ENCODE measurements at places on chromosomes 5 and 9.

- DNase-seq: no peak
Measured at GRCh38 chr9:130556396-130557076, 22.8 kb upstream of the FUBP3 start.

GRCh38 chr9:18996211-18996610, 36.8 kb downstream of the SAXO1 start:
- DNase-seq: no peak

GRCh38 chr9:112869917-112870316, 20.8 kb downstream of the SLC46A2 start:
- DNase-seq: no peak

DNA sequence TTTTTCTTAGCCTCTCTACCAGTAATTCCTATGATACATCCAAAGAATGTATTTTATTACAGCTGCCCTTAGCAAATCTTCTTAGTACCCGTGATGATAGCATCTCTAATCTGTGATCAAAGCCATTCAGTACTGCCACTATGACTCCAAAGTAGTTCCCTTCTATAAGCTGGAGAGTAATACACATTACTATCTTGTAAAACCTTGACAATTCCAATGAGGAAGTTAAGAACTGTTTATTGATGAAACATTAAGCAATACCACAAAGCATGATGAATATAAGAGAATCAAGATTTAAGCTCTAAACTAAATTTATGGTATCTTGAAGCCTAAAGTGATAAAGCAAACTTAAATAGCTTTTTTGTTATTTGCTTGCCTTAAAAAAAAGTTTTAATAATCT, 86.1 kb downstream of the SMIM23 start:
- no peak for DNase-seq

DNA sequence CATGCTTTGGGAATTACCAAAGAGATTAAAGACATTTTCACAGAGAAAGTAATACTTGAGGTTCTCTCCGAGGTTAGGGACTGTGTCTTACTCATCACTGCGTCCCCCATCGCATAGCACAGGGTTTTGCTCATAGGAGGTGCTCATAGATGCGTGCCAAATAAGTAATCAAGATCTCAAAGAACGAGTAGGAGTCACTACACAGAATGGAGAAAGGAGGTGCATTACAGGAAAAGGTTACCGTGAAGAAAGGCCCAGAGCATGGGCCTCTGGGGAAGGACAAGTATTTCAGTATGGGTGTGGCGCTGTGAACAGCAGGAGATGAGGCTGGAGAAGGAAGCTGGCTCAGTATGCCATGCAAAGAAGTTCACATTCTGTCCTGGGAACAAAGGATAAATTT, 182.4 kb downstream of the ACTL7B start:
- no peak for DNase-seq

GRCh38 chr5:103424453-103425205, 138.0 kb downstream of the NUDT12 start:
- no peak for DNase-seq

- no peak for DNase-seq
Measured at GRCh38 chr9:34169125-34169524, 9.7 kb upstream of the UBAP1 start.

DNA sequence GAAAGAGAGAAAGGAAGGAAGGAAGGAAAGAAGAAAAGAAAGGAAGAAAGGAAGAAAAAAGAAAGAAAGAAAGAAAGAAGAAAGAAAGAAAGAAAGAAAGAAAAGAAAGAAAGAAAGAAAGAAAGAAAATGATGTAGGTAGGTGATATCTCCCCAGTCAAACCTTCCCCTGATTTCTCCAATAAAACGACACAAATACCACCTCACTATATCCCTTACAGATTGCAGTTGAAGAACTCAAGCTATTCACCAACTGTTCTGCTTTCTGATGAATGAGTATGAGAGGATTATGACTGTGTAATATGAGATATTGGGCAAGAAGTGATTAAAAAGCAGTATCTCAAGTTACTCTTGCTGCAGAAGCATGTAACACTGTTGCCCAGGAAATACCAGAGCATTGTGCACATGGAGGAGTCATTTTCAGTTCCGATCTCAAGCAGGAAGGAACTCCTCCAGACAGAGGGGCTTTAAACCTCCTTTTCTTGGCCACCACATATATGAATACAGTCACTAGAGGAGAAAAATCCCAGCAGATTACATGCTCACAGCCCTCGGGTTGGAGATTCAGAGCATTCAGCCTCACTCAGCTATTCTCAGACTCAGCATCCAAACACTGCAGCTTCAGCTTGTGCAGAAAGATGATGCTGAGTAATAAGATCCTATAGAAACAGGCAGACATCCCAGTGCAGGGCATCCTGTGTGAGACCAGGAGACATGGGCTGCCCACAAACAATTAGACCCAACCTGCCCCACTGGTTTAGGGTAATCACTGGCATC, 61.4 kb downstream of the UGCG start:
- no peak for DNase-seq

- DNase-seq: no peak
Measured at GRCh38 chr5:88483964-88484672, 215.5 kb upstream of the TMEM161B start.

GRCh38 chr9:97038611-97039513, at the start of gene CTSV:
TSS of gene CTSV (minus strand) at chr9:97039142. CDS start at chr9:97038043, 1,099 bp downstream.
- DNase-seq: peak; percentile 31

- DNase-seq: no peak
Measured at GRCh38 chr5:74529101-74529500, 111.4 kb downstream of the ENC1 start.

GRCh38 chr9:73155377-73155776, 3.7 kb downstream of the ANXA1 start:
- DNase-seq: no peak

GRCh38 chr5:167639273-167639672, 652.2 kb upstream of the WWC1 start:
- DNase-seq: no peak

GRCh38 chr9:22203371-22204138, 194.4 kb upstream of the CDKN2B start:
- no peak for DNase-seq

- no peak for DNase-seq
Measured at GRCh38 chr9:89687188-89687587, 82.4 kb downstream of the GADD45G start.

- no peak for DNase-seq
Measured at GRCh38 chr5:141172381-141173204, at the start of gene PCDHB7. TSS of gene PCDHB7 (plus strand) at chr5:141172644. CDS start at chr5:141172836, 192 bp downstream.

DNA sequence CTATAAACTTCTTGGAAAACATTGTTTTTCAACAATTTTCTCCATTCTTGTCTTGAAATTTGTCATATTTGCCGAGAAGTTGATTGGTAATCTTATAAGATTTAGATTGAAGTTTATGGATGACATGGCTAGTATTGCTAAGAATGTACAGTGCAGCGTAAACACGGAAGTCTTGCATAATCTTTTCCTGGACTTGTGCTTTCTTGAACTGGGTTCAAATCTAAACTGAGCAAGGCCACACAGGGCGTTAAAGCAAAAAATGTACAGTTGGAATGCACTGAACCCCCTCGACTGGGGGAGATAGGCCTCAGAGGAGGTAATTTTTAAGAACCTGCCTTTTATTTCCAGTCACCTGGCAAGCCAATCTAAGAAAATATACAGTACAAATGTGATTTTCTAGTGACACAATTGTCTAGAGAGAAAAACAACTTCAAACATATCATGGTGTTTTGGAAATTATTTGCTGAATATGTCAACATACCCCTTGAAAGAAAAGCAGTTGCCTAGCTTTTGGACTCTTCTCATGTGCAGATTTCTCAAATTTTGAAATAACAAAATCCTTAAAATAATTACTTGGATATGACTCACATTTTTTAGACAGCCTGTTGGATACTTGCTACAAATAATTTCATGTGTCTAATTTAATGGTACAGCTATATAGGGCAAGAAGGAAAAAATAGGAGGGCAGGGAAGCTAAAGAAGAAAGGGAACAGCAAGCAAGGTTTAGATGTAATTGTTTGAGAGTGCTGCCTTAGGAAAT, 18.5 kb upstream of the GAS1 start:
- no peak for DNase-seq

DNA sequence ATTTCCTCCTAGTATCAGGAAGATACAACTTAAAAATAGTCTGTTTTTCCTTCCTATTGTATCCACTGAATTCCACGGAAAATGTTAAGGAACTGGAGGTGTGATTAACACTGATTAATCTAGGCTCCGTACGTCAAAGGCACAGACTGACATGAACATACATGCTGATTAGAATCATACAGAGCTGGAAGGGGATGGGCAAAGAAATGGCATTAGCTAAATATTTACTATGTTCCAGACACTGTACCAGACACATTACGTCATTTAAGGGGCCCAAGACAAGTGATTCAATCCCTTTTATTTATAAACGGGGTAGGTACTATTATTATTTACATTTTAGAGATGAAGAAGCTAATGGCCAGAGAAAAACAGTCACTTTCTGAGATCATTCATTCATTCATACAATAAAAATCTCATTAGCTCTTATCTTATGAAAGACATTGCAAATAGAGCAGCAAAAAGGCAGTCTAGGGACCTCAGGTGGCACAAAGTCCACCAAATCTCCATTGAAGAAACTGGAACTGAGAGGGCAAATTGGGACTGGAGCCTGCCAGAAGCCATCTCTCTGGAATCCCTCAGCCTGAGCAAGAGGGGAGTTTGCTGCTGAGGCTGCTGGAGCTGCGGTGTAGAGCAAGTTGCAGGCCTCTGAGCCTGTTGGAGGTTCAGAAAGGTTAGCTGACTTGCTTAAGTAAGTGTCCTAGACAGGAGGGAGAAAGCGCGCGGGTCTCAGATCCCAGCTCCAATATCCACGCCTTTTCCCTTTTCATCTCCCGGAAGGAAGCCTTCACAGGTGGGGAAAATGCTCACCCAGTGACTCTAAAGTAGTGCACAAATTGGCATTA, 1.6 kb upstream of the TGFBR1 start:
- DNase-seq: no peak

DNA sequence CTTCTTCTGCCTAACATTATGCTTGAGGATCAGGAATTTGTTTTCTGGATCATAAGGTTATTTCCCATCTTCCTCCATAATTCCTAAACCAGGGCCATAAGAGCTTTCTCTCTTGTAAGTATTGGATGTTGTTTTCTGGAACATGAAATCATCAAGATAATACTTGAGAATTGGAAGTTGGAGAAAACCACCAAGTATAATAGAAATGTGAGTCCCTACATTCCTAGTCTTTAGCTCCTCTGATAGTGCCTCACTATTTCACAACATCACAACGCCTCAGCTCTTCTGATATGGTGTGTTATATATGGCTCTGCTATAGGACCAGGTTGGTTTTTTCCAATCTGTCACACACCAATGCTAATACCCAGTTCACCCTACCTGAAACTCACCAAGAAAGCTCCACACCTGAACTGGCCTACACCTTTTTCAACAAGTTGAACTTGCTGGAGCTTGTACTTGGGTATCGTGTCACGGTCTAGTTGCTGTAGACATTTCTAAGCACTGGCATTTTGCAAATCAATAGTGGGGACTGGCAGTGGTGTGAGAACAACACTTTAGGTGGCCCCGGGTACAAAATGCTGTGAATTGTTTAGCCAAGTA, 141.1 kb downstream of the ACTBL2 start:
- DNase-seq: no peak

GRCh38 chr5:67142816-67143215, 53.8 kb downstream of the CD180 start:
- DNase-seq: no peak

Measured in activated CD4-positive, CD25-positive, alpha-beta regulatory T cell treated with anti-CD3 and anti-CD28 coated beads, Interleukin-2, amount 50 U/mL, for 16 hours (primary cell).